ENCODE measurements at places on chromosomes 5 and 9.

DNA sequence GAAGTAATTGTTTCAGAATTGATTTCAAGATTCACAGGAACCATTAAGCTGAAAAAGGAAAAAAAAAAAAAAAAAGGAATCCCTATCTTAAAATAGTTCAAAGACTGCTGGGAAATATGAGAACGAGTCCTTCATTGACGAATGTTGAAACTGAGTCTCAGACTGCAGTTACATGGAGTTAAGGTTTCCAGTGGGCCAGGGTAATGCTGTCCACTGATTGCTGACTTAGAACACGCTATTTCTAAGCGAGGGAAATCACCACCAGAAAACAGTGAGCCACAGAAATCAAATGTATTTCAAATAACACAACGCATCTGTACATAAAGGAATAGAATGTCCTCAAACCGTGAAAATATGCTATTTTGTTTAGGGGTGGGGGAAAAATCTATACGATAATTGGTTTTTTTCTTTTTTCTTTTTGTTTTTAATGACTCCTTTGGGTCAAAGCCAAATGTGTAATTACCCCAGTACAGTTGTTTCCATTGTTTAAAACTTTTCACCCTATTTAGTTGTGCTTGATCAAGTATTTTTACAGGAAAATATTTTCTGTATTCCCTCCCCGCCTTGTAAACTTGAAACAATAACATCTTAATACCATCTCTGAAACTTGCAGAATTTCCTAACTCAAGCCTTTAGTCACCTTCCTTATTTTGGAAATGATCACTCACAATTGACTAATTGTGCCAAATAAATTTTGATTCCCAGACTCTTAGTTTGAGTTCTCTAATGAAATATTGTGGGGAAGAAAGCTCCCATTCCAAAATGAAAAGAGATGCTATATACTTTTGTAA is 208.3 kb downstream of the MCTP1 start:
- no peak for DNase-seq

DNA sequence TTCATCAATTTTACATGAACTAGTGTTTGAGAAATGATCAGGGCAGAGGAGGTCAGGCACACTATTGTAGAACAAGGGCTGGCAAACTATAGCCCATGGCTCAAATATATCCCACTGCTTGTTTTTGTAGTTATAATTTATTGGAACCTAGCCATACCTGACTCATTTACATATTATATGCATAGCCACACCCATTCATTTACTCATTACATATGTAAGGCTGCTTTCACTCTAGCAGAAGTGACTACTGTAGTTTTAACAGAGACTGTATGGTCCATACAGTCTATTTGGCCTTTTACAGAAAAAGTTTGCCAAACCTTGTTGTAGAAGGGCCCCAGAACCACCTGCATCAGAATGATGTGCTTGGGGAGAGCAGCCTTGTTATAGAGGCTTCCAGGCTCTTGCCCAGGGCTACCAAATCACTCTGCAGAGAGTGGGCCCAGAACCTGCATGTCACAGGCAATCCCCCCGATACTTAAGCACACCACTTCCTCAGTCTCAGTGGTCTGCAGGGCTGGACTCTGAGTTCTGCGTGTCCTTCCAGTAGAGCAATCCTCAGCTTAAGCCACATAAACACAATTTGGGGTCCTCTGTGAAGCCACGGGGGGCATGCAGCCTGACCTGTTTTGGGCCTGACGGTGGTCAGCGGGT is 6.7 kb downstream of the ANKS6 start:
- DNase-seq = no peak

DNA sequence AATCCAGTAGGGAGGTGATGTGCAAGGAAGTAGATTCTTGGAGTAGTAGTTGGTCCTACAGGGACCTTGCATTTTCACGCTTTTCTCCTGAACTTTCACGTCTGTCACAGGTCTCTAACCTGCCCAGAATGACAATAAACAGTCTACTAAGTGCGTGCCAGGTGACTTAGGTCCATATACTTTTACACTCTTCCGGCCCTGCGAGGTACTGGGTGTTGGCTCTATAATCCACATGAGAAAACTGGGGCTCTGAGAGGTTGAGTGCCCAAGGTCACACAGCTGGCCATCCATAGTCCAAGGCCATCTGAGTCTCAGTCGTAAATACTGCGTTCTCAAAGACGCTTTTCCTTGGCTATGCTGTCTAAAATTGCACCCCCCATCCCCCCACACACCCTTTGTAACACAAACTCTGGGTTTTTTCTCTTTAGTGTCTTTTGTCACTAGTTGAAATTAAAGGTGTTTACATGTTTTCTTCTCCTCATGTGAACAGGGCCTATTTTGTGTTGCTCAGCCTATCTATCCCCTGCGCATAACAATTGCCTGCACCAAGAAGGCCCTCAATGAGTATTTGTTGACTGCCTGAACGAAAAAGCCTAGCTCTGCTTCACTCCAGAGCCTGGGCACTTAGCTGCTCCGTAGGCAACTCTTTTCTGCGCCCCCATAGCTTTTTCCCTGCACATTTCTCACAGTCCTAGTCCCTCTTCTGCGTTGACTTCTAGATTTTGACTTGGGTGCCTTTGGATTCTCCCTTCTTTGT is 943 bp downstream of the SFXN1 start:
- DNase-seq = no peak

GRCh38 chr5:172420235-172420939 is 33.9 kb downstream of the SH3PXD2B start:
- DNase-seq = no peak

DNA sequence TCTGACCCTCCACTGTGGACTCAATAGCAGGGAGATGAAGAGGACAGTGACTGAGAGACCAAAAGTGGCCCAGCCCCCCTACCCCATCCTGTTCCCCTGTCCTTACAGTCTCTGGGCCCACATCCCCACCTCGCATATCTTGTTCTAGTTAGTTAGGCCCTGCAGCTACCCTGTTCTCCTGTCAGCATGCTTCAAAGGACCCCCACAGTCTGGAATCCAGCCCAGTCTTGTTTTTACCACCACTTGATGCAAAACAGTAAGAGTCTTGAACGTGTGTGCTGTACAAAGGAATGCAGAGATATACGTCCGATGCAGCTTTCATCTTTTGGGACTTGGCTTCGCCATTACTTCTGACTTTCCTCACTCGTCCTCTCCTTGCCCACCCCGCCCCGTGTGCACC is 12.2 kb upstream of the POMT1 start:
- DNase-seq = no peak

- no peak for DNase-seq
Observed at GRCh38 chr5:55159763-55160492, at the start of gene GPX8. GPX8 (plus strand) TSS chr5:55160171; CDS start chr5:55160193, 22 bp downstream.

DNA sequence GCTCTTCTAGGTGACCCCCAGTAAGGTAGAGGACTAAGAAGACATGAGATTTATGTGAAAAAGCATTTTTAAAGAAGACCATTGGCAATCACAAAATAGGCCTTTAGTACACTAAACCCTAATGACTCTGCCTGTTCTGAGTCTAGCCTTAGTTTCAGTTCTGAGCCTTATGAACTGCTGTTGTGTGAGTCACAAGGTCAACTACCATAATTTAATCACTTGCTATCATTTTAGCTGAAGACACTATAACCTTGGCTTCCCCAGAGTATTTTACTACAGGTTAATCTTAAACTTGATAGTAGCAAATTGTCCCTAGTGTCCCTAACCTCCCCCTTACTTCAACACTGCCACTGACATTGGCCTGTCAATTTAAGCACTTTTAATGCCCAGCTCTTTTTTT is 34.4 kb downstream of the APC start:
- DNase-seq = no peak
